ENCODE measurements at places on chromosomes 5 and 9.

- no peak for DNase-seq
Measured at GRCh38 chr9:96163712-96164111, 138.3 kb downstream of the HSD17B3 start.

- DNase-seq: no peak
Measured at GRCh38 chr9:22158271-22158670, 149.2 kb upstream of the CDKN2B start.

- no peak for DNase-seq
Measured at GRCh38 chr9:34644766-34645314, 1.6 kb upstream of the GALT start.

DNA sequence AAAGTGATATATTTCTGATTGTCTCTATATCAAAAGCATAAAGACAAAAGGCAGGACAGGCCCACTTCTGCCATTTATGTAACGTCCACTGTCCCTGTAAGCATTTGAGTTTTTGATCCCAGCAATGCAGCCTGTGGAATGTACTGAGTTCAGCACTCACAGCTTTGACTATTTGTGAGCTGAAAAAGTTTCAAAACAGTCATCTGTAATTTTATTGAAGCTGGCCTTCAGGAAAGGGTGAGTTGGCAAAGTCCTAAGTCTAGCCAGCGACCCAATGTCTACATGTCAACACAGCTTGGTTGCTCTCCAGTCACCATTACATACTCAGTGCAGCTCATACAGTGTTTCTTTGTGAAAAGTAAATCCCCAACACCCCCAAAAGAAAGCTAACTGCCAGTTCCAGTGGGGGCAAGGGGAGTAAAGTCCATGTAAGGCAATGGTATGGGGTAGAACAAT is 9.7 kb downstream of the LIFR start:
- no peak for DNase-seq

DNA sequence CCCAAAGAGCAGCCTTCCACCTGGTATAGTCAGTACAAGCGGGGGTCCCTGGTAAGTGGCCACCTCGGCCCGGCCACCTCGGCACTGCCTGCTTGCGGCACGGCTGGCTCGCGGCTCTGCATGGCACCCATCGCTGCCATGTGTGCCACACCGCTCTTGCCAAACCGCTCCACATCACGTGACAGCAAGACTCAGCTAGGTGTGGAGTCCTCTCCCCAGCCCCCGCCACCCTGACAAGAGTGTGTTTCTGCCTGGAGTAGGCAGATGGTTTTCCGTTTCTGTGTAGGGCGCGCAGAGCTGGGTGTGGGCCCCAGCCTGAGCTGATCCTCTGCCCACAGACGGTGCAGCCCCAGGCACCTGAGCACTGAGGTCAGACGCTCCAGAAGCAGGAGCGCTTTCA is 50.5 kb upstream of the FCN2 start:
- no peak for DNase-seq

GRCh38 chr9:119938871-119939270 is 569.6 kb upstream of the BRINP1 start:
- no peak for DNase-seq

All from stimulated activated CD8-positive, alpha-beta memory T cell treated with anti-CD3 and anti-CD28 coated beads, Interleukin-12 subunit alpha, Interleukin-12 subunit beta, amount 100 ng/mL, for 1 hour (primary cell).